ENCODE measurements at places on chromosomes 7 and 10.

DNA sequence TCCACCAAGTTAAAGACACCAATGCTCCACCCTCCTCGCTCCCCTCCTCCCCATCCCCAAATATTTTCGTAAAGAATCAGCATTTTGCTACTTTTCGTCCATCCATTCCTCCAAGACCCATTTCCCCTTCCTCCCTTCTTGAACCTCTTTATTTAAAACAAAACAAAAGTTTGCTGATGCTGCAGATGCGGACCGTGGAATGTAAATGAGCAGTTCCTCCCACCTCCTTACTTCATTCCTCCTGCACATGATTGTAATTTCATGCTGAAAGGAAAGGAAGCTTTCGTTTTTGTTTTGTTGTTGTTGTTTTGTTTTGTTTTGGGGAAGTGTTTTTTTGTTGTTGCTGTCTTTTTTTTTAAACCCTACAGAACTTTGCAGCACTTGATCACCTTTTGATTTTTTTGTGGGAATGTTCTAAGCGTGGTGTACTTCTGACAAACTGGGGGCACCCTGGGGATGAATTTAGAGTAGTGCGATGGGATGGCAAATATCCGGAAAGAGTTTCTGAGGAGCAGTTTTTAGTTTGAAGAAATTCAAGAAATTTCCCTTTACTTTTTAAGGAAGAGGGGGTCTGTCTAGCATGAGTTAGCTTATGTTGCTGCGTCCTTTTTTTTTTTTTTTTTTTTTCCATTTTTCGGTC lies 177.3 kb downstream of the TCF7L2 start:
- DNase-seq: no peak

DNA sequence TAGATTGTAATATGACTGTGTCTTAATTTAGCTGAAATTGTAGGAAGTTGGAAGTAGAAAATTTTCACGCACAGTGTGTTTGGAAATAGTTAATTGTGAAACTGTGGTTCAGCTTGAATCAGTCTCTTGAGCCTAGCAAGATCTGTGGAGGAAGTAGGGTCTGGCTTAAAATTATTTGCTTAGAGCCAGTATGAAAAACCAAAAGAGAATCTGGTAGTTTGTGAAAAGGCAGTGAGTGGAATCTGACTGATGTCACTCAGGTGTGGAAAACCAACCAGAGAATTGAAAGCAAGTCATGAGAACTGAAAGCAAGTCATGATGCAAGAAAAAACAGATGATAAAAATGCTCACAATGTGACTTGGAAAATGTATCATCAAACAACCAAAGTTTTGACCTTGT lies 11.5 kb downstream of the LIPJ start:
- DNase-seq: no peak

DNA sequence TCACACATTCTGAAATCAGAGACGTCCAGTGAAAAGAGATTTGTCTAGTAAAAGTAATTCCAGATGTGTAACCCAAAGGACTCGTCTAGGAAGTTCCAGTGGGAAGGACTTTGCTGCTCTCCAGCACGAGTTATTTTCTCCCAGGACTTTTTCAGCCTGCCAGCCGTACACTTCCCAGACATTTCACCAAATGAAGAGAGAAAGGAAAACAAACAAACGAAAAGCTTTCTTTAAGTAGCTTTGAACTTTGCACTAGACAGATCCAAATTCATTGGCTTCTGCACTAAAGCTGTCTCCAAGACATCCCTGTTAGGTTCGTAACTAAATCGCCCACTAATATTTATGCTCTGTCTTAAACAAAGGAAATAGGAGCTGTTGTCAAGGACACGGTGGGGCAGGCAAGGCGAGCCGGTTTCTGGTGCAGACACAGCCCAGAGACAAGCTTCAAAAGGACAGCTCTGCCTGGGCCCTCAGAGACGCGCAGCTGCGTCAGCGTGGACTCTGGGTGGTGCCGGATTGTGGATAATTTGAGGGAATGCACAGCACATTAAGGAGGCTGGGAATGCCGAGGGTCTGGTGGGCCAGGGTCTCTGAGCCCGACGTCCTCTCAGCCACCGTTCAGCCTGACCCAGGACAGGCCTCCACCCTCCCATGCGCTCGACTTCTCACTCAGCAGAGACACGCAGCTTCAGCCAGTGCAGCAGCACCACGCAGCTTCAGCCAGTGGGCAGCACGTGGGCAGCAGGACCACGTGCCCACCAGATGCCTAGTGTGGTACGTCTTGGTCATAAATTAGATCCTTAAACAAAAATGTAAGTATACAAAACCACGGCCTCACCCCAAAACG lies 64.1 kb upstream of the INSIG1 start:
- DNase-seq: no peak

GRCh38 chr10:34292194-34292565 lies 522.9 kb downstream of the PARD3 start:
- DNase-seq: no peak

DNA sequence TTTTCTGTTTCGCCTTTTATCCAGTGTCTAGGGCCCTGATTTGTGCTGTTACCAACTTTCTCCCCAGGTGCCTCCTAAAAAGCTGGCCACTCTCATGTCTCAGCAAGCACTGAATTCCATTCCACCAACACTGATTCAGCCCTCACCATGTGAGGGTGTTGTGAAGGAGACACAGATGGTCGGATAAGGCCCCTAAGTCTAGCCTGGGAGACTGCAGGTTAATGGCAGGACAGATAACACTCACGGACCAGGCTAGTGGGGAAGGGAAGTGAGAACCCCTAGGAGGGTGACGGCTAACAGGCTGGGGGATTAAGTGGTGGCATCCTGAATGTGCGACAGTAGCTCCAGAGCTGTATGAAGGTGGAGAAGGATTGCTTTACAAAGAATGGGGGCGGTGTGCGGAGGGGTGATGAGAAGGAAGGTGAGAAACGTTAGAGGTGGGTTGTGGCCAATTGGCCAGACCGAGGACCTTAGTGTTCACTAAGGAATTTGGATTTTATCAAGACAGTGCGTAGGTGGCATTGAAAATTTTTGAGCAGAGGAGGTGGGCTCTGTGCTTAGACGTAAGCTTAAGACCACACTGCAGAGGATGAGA lies 3.8 kb upstream of the DUSP5 start:
- no peak for DNase-seq

- DNase-seq: no peak
Measured at GRCh38 chr10:81724431-81724830, 150.6 kb upstream of the NRG3 start.

DNA sequence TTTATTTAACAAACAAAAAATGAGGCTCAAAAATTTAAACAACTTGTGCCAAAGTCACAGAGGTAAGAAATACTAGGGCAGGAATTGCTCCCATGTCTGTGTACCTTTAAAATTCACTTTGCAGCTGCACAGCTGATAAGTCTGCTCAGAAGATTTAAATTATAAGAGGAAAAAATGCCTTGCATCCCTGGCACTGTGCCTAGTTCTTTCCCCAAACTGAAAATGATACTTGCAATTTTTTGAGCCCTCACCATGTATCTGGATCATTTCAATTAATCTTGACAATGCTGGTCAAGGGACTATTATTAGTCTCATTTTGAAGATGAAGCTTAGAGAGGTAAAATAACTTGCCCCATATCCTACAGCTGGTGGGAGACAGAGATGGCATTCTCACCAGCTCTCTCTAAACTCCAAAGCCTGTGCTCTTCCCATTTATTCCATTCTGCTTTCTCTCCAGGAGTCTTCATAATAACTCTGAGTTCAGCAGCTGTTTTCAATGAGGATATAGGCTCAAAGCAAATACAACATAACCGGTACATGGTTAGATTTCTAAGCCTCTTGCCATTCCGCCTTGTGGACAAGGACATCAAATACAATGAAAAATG lies 350.5 kb upstream of the LRRTM3 start:
- DNase-seq: no peak

DNA sequence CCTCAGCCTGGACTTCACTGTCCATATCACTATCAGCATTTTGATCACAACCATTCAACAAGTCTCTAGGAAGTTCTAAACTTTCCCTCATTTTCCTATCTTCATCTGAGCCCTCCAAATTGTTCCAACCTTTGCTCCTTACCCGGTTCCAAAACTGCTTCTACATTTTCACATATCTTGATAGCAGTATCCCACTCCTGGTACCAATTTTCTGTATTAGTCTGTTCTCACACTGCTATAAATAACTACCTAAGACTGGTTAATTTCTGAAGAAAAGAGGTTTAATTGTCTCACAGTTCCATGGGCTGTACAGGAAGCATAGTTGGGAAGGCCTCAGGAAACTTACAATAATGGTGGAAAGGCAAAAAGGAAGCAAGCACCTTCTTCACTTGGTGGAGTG lies 11.9 kb downstream of the THAP5 start:
- DNase-seq: no peak

DNA sequence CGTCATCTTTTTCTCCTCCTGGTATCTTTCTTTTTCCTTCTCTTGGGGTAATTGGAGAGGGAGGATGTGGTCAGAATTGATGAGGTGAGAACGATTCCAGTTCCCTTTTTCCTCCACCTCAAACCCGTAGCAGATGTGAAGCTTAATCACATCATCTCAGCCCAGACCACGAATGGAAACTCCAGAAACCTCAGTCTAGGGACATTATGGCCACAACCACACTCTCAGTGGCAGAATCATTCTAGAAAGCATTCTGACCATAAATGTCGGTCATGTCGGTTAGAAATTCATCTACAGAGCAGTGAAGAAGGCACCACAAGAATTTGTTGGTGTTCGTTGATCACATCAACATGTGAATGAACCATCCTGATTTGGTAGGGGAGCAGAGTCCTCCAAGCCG lies 78.7 kb downstream of the GATA3 start:
- no peak for DNase-seq
